ENCODE measurements at places on chromosomes 5 and 9.

DNA sequence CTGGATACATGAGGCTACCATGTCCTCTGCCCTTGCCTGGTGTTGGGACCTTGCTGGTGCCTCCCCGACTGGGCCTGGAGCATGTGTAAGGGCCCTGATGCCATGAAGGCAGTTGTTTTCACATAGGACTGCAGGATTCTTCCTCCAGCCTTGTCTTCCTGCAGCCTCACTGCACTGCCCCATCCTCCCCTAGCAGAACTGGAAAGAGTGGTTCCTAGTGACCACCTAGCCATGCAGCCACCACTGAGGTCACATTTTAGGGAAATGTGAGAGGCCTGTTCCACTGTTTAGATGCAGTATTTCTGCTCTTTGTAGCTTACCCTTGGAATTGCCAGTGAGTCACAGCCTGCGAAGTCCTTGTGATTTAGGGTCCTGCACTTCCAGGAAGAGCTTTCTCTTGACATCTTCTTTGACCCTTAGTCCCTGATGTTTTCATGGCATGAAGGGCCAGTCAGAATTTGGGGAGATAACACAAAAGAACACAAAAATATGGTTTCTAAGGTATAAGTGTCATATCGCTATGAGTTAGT, 24.2 kb upstream of the TNFAIP8 start:
- DNase-seq: no peak

DNA sequence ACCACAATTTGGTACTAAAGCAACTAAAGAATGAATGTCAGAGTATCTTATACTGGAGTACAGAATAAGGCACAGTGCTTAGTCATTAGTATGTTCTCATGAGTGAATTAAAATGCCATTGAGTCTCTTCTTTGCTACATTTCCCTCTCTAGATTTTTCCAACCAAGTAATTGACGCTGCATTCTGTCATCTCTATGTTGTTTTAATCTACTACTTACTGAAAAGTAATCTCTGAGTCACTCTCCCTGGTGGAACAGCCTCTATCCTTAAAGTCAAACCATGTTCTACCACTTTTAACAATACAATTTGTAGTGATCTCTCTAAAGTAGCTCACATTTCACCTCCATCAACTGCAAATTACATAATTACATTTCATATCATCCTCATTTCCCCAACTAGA, 495.1 kb downstream of the CDH18 start:
- no peak for DNase-seq

DNA sequence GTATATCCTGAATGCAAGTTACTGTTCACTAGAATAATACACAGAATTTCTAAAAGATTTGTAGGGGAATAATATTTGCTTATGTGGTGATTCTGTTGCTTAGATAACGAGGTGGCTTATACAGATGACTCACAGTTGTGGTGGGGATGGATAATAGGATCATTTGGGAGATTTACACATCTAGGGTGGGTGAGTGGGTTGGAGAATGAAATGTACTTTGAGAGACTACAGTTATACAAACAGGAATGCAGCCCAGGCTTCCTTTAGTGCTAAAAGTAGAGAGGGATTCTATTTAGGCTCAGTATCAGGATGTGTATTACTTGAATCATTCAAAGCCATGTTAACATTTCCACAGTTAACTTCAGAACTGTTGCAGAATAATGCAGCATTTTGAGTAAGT, 1.8 kb downstream of the CTXN3 start:
- DNase-seq: no peak

GRCh38 chr5:54257366-54258118, 52.8 kb downstream of the ARL15 start:
- DNase-seq: no peak

DNA sequence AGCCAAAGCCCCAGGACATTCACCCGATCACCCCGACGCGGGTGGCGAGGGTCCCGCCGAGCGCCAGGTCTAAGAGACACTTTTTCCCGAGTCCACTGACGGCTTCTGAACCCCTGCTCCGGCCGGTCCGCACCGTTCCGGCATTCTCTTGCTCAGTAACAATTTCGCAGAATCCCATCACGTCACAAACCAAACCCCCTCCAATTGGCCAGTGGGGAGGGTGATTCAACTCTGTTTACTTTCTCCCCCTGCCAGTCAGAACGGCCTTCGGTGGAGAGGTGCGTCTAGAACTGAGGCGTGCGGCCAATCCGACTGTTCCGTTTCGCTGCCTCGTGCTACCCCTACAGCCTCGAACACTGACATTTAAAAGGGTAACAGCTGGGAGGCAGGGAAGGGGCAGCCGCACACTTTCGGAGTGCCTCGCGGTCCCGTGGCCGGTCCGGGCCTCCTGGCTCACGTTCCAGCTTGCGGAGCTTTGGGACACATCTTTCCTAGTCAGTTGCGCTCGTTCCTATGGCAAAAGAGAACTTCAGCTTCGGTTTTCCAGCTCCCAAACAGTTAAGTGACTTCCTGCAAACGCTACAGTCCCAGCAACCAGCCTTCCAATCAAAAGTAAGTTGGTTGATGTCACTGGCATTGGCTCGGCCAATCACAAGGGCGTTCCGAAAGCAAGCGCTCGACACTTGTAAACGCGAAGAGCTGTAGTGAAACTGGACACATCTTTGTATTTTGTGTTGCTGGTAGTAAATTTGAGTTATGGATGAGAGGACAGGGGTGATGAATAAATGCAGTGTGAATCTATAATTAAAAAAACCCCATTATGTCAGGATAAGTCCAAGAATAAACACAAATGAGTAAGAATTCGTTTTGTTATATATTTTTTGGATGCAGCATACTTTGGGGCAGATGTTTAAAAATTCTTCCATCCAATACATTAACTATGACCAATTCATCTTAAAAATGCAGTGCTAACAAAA, at the start of gene KLF9:
KLF9 (minus strand) TSS at position 859 of the 977 bp plus-strand sequence. CDS start 1,294 bp downstream, outside the sequence.
- DNase-seq: peak; percentile 93

DNA sequence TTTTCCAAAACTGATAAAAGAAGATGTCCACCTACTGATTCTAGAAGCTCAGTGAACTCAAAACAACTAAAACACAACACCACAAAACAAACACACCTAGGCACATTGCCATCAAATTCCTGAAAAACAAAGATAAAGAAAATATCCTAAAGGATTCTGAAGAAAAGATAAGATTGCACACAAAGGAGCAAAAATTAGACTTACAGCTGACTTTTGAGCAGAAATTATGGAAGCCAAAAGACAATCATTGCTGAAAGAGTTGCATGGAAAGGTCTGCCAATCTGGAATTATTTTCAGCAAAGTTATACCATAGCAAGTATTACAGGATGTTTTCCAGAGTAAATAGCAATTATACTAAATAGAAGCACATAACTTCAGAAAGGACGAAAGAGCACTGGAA, 128.2 kb upstream of the IRX2 start:
- no peak for DNase-seq

DNA sequence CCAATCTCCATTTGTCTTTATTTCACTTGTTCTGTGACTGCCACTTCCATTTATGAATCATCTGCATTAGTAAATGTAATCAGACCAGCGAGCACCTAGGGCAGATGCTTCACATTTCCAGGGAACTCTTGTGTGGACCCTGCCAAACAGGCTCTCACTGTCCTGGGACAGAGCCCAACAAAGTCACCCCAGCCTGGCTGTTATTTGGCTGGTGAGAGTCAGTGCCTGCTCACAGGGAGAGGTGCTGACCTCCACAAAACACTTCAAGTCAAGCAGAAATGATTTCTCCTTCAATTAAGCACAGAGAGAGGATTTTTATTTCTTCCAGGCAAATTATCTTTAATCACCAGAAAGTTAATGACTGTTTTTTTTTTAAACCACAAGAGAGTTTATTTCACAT, 568.0 kb downstream of the MTRR start:
- no peak for DNase-seq

DNA sequence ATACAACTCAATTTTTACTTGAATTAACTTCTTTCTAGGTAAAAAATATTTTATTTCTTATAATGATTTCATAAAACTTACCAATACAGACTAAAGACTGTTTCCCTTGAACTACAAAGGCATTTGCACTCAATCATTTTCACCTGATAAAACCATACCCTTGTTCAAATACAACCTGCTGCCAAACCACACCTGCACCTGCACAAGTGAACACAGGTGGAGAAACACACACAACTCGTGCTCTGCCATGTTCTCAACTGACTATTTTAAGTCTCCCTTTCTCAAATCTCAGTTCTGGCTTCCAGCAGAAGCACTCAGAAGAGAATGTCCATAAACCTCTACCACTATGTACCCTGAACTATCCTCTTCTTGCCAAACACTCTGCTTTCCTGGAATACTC, 1892.1 kb downstream of the MAT2B start:
- no peak for DNase-seq

DNA sequence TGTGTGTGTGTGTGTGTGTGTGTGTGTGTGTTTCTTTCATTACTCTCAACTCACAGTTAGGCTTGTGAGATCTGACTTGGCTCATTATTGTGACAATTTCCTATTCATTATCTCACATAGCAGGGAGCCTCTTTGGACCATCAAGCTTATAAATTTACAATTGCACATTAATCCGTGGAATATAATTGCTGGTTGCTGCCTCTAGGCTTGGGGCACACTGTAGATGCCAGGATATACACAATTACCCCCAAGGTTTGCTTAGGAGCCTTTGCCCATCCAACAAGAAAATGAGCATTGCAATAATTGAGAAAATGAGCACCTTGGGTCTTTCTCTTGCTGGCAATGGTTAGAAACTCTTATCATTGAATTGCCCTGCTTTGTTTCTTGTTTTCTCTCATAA, 161.6 kb upstream of the DMRTA1 start:
- DNase-seq: no peak

GRCh38 chr9:91949392-91949945, 559 bp downstream of the ROR2 start:
- DNase-seq: no peak

- no peak for DNase-seq
These were observed 13.2 kb upstream of the ARHGEF28 start for GRCh38 chr5:73612799-73613198.

DNA sequence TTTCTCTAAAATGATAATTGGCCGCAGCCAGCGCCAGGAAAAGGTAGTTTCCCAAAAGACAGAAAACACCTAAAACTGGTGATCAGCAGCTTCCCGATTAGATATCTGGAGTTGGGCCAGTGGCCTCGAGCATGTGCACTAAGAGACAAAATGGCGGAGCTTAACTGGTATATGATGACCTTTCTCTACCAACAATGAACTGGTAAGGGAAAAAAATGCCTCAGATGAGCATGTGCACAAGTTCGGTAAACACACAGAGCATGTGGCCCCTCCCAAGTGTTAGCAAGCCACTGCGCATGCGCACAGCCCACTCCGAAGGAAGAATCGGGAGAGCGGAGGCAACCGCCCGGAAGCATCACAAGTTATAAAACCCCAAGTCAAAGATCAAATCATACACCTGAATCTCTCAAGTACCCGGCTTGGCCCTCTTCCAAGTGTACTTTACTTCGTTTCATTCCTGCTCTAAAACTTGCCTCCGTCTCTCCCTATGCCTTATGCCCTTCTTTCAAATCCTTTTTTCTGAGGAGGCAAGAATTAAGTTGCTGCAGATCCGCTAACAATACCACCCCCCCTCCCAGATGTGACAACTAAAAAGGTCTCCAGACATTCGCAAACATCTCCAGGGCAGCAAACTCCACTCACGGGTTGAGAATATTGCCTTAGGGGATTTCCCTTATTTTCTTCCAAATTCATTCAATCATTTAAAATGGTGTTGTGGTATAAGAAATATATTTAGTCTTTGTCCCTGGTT, 15.0 kb upstream of the PTBP3 start:
- peak; percentile 78 for DNase-seq

- no peak for DNase-seq
These were observed 20.4 kb upstream of the IER5L start for GRCh38 chr9:129198319-129199043.

DNA sequence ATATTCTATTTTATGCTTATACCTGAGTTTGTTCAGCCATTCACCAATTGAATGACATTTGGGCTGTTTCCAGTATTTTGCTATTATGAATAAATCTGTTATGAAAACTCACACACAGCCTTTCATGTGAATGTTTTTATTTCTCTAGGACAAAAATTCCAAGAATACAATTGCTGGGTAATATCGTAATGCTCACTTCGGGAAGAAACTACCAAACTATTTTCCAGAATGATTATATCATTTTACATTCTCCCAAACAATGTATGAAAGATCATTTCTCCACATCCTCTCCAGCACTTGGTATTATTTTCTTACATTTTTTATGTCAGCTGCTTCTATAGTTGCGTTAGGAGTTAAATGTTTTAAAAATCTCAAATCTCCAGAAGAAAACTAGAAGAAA, 58.3 kb upstream of the LHFPL2 start:
- no peak for DNase-seq

DNA sequence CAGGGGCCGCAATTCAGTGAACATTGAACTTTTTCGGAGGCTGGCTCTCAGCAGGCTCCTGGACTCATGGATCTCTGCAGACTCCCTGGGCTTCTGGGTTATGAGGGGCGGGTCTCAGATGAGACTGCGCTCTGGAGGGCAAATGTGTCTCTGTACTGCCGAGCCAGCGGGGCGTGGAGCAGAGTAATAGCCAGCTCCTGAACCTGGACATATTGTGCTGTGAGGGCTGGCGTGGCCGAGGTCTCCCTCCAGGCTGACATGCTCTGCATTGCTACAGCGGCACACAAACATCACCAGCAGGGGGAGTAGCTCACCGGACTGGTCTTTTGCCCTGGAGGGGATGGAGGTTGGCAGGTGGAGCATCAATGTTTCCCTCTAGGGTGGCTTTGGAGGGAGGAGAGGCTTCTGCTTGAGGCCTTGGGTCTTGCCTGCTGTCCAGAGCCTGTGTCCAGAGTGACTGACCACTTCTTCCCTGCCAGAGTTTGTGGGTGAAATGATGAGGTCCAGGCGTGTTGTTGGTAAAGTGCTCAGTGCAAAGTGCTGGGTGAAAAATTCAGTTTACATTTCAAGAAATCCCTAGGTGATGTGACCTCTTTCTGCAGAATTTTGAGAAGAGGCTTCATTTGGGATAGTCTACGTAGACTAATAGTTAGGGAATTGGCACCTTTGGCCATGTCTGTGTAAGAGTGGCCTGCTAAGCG, 10.9 kb upstream of the GADD45G start:
- DNase-seq: peak; percentile 75

All from natural killer cell treated with Interleukin-12 subunit alpha and Interleukin-12 subunit beta and Interleukin-15 and Interleukin-18, amount 100 ng/mL, for 72 hours (primary cell).